Omental fat pad (tissue), 4 donors: ENCODE measurements at places on chromosomes 2 and 18.

- no peak for DNase-seq
Observed at GRCh38 chr2:85936421-85937068, 47.8 kb upstream of the ST3GAL5 start.

DNA sequence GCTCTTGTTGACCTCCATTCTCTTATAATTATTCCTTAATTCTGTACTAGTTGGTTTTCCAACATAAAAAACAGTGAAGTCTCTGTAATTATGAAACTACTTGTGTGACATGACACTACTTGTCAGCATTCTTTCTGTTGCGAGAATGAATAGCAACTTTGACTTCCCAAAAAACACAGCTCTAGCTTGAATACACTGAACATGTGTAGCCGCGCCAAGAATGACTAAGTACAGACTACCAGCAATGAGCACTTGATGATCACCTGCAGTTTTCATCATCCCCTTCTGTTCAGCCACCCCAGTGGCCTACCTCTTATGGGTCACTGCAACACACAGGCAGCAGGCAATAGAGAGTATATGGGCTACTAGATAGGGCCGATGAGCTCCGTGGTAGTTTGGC, 229.3 kb downstream of the TGIF1 start:
- no peak for DNase-seq

DNA sequence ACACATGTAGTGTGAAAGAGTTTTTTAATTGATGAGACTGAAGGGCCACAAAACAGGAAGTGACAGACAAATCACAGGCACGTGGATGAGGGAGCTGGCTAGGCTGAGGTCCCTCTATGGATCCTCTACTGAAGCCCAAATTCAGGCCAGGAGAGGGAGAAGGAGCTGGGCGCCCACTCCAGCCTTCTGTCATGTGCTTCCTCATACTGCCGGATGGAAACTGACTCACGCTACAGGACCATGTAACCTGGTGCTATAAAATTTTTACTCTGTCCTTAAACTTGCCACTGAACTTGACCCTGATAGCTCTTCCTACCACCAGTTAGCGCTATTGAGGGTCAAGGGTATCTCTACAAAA, 31.3 kb downstream of the PSTPIP2 start:
- DNase-seq, result no peak

- no peak for DNase-seq
Observed at GRCh38 chr18:48342581-48342980, 66.6 kb downstream of the ZBTB7C start.

DNA sequence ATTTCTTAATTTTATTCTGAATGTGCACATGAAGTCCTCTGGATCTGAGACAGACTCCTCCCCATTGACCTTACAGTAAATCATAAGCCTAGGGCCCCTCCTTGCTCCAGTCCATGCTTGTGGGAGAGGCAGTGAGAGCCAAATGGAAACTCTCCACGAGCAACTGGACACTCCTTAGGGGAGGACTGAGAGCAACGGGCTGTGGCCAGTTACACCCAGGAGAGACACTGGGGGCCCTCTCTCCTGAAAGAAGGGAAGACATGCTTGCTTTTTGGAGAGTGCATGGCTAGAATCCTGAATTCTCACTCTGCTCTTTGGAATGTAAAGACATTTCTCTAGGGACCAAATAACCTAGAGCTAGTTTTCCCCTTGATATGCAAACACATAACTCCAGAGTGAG, 49.0 kb upstream of the BIN1 start:
- DNase-seq, result no peak
